ENCODE measurements at places on chromosomes 6 and 20.

DNA sequence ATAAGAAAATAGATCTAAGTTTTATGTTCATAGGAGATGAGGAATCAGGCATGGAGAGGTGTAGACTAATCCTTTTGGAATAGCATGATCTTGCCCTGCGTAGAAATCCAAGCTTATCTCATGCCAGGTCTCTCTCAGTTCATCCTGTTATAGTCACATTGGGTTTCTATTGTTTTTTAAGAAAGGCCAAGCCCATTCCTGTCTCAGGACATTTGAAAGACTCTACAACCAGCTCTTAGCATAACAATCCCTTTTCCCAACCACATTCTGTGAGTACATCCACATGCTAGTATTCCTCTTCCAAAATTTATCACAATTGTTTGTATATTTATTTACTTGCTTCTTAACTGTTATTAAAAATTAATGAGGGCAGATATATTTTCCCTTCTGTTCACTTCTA lies 130.3 kb downstream of the MMUT start:
- DNase-seq, result no peak

- no peak for DNase-seq
Measured at GRCh38 chr6:163735076-163735475, 320.6 kb downstream of the QKI start.

- no peak for DNase-seq
Measured at GRCh38 chr6:38750968-38751615, 36.0 kb downstream of the DNAH8 start.

DNA sequence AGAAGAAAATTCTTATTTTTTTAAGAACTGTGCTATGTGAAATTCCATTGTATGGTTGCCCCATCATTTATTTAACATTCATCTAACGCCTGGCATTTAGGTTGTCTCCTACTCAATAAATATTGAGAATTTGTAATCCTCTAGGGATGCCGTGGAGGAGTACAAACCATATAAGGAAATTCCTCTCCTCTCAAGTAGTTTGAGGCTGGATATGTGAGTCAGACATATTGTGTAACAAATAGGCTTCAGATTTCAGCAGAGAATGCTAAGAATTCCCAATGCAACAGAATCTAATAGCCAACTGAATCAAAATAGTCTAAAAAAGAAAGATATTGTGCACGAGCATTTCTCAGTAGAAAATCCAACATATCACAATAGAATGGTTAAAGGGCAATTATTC lies 174.7 kb downstream of the OTOR start:
- no peak for DNase-seq

DNA sequence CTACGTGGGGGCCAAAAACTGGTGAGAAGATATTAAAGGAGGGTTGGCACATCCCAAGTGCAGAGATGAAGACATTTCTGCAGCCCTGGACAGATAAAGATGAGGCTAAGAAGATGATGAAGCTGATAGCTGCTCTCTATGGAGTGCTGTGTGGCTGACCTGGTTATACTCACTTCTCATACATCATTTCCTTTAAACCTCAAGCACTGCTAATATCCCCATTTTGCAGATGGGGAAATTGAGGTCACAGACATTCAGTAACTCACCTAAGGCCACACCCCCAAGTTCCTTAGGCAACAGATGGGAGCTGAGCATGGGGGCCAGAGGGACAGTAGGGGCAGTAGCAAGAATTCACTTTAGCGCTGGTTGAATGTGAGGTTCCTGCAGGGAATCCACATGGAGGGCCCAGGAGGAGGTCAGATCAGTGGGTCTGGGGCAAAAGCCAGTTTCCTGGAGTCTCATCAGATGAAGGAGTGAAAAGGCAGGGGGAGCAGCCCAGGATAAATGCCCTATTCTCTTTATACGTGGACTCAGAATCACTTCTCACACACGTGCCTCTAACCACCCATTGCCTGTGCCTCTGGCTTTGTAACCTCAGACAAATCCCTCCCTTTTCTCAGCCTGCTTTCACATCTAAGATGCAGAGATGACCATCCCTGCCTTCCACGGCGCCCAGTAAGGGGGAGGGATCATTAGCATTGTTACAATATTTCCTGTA lies 125.8 kb downstream of the NFATC2 start:
- DNase-seq, result no peak

All from bone marrow (tissue), 2 donors.